Thymus (tissue), 14 donors: ENCODE measurements at places on chromosomes 3 and 15.

DNA sequence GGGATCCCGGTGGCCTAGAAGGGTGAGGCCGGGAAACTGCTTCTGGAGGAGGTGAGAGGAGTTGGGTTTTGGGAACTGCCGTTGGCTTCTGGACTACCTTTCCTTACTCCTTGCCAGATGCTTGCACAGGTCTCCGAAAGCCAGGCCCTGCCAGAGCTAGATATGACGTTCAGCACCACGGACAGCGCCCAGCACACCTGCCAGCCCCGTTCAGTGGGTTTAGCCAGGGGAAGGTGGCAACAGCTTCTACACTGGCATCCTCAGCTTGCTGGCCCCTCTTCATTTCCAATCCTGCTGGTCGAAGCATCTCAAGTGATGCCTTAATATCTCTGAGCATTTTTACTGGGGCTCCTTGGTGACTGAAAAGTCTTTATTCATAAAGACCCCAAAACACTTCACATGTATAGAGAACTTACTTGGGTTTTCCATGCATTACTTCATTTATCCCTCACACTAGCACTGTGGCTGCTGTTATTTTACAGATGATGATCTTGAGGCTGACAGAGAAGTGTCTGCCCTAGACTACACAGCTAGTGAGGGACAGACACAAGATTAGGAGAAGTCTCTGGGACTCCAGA is 21.9 kb downstream of the HCN4 start:
- DNase-seq, result peak; percentile 60

DNA sequence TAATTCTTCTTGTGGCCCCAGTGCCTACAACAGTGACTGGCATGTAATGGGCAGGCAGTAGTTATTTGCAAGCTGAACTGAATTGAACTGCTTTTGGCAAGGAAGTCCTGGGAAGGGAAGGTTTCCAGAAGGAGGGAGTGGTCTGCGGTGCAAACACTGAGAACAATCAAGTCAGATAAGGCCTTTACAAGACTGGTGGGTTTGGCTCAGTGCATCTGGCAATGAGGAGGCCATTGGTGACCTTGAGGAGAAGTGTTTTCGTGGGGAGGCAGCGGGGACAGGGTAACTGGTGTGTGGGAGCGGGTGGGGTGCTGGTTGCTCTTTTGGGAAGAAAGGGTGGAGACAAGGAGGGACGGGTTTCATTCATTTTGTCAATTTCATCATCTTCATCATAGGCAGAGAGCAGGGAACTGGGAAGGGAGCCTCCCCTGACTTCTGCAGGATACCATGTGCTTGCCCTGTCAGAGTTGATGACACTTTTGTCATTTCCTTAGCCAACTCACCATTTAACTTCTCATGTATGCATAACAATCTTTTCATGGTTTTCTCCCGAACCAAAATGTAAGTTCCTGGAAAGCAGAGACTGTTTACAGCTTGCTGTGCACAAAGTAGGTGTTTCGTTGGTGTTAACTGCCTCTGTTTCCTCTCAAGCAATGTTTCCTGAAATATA is 8.4 kb upstream of the EHD4 start:
- no peak for DNase-seq

- DNase-seq, result no peak
Measured at GRCh38 chr3:71172951-71173350, 410.6 kb downstream of the FOXP1 start.

- no peak for DNase-seq
Measured at GRCh38 chr3:147231111-147231510, 175.2 kb downstream of the ZIC4 start.

DNA sequence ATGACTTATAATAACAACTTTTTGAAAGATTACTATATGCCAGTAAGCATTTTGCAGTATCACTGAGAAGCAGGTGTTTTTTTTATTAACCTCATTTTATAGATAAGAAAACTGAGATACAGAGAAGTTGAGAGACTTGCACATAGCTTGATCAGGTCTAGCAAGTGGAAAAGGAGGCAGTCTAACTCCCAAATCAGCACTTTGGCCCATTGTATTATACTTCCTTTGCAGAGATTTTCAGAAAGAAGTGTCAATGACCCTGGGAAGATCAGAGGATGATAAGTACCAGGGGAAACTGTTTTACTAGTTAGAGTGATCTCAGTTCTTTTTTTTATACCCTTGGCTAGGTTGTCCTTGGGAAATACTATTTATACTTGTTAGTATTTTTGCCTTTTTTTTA is 358.7 kb downstream of the SQOR start:
- DNase-seq, result no peak
